ENCODE measurements at places on chromosomes 16 and 17.

DNA sequence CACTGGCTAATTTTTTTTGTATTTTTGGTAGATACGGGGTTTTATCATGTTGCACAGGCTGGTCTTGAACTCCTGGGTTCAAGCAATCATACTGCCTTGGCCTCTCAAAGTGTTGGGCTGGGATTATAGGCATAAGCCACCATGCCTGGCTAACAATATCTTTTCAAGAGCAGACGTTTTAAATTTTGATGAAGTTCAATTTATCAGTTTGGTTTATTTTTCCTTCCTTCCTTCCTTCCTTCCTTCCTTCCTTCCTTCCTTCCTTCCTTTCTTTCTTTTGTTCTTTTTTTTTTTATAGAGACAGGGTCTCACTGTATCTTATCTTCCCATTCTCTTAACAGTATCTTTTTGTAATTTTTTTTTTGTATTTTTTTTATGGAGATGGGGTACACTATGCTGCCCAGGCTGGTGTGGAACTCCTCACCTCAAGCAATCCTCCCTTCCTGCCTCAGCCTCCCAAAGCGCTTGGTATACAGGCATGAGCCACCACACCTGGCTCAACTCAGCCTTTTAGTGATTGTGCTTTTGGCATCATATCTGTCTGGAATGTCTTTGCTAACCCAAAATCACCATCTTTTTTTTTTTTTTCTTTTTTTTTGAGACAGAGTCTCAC is 13.6 kb upstream of the GIP start:
- no peak for DNase-seq

DNA sequence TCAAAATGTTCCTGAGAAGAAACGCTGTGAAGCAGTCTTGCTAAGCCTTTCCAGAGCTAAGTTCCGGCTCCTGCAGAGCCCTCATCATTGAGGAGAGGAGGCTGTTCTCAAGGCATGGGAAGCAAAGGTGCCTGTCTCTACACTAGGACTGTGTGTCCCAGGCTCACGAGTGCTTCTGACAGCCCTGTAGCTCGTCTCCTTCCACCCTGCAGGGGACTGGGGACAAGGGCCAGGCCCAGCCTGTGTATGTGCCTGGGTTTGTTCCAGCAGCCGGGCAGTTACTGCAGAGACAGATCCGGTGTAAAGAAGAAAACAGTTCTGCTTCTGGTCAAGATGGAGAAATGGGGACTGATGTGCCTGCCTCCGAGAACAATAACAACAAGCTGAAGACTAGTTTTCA is 156.0 kb downstream of the ENGASE start:
- no peak for DNase-seq

DNA sequence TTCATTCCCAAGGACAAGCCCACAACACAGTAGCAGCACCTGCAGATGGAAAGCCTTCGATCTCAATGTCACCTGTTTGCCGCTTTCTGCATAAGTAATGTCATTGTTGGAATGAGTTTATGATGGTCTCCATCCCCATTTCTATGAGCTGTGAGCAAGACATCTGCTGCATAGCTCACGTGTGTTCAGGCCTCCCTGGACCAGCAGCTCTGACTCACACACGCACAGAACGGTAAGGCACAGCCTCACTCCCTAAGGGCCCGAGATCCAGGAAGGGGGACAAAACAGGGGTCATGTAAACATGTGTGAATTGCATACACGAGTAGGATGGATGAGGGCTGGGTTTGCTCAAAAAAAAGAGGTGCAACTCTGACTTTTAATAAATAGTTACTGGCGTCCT is 223.1 kb downstream of the SOX9 start:
- DNase-seq, result no peak

DNA sequence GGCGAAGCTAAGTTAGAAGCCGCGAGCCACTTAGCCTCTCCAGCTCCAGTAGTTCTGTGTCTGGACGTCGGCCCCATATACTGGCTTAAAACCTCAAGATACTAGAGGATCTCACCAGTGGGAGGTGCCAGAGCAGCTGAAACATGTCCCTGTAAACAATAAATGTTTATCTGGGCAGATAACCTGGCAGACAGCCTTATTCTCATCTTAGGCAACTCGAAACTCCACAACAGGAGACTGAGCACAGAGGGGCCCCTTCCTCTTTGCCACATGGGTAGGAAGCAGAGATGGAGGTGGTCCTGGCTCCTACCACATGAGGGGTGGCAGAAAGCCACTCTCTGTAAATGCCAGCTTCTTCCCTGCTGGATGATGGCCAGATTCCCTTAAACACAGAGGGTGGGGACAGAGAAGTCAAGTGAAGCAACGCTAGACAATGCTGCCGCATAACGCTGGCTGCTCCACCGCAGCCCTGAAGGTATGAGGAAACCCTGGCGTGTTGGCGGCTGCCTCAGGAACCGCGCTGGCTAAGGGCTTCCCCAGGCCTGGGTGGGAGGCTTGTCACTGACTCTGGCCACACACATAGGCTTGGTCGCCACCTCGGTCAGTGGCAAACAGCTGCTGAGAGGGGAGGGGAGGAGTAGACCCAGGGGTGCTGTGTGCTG is 67.9 kb downstream of the HIC1 start:
- no peak for DNase-seq

DNA sequence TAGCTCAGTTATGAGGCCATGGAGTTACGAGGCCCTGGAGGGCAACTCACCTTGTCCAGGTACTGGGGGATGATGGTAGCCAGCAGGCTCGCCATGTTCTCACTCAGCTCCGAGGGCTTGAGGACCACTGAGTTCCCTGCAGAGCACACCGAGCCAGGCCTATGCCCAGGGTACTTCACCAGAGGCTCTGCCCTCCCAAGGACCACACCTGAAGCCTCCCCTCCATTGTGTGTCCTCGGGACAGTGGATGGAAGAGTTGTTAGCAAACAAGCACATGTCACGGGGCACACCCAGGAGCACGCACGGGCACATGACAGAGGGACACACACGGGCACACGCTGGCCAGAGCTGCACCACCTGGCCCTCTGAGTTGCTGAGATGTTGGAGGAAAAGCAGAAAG is 5.6 kb downstream of the ALDH3A1 start:
- no peak for DNase-seq

- DNase-seq, result no peak
These were observed 48.8 kb downstream of the NDEL1 start for GRCh38 chr17:8484465-8484864.

DNA sequence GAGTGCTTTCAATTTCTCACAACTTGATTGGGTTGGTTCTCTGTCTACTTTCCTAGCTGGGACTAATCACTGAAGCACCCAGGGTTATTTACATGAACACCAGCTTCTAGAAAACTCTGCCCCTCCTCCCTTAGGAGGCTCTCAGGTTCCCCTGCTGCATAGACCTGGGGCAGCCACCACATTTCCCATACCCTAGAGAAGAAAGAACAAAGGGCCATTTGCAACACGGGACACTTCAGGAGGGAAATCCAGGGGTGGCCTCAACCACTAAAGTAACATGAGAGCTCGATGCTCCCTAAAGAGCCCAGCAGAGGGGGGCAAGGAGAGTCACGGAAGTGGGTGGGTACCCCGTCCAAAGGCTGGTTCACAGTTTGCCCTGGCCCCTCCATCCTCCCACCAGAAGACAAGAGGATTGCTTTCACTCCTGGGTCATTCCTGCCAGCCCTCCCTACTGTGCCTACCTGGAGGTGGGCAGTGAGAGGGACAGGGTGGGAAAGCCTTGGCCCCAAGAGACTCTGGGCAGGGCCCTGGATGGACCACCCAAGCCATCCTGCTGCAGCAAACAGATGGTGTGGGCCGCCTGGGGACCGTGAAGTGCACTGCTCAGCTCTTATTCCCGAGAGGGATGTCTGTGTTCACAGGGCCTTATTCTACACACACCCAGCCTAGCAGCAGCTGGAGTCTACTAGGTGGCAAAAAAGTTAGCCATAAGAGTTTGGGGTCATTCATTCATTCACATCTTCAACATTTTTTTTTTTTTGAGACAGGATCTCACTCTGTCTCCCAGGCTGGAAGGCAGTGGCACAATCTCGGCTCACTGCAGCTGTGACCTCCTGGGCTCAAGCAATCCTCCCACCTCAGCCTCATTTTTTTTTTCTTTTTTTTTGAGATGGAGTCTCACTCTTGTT is 392.1 kb downstream of the SOX9 start:
- DNase-seq, result no peak

GRCh38 chr17:45346216-45347015 is 29.6 kb upstream of the MAP3K14 start:
- no peak for DNase-seq

DNA sequence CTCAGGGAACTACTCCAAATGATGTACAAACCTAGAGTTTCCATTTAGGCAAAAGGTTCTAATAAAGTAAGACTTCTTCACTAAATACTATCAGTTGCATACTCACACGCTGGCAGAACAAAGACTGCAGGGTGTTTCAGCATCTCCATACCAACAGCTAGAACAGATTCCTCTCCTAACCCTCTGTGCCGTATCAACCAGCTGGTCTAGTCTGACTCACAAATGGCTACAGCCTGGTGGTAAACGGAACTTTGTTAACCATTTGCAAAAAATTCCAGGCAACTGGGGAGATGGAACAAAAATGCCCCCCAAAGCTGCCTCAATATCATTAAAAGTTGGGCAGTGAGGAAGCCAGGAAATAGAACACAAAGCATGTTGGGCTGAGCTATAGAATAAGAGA is 217.1 kb downstream of the GRIN2A start:
- no peak for DNase-seq

DNA sequence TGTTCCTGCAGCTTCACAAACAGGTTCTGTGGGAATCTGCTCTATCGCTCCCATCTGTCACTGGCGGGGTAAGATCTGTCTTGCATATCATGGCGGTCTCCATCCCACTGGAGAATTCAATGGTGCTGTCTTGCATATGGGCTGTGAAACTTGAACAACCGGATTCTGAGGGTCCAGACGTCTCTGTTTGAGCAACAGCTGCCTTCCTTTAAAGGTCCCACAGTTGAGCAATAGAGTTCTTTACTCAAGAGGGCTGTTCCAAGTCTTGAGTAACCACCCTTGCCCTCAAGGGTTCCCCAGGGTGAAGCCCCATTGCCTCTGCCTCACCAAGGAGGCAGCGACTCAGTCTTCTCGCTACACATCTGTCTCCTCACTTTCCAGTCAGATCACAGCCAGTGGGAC is 50.8 kb downstream of the ZFHX3 start:
- no peak for DNase-seq

DNA sequence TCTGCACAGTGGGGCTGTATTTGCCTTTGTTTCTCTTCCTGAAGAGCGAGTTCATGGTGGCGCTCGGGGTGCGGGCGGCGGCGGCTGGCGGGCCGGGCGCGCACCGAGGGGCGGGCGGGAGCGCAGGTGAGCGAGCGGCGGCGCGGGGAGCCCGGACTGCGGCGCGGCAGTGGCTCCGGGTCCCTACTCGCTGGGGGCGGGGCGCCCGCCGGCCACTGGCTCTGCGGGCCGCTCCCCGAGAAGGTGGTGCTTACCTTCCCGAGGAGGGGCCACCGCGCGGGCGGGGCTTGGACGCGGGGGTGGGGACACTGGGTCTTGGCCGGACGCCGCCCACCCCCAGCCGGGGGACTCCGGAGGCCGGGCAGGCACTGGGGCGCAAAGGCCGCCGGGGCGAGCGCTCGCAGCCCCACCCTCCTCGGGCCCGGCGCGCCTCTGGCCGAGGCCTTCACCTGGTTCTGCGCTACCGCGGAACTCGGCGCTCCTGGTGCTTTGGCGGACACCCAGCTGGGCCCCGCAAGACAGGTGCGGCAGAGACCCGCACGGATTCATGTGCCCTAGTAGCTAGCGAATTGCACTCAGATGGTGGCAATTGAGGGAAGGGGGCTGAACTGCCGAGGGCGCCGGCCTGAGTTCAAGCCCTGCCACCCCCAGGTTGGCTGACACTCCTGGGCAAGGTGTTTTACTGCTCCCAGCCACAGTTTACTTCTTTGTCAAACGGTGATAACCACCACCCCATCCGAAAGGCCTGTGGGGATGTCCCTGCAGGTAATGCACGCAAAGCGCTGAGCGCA is at the start of gene PPL:
PPL (minus strand) TSS at position 158 of the 791 bp plus-strand sequence; CDS start at position 55, 103 bp downstream.
- no peak for DNase-seq

GRCh38 chr17:63516910-63517824 is 6.0 kb upstream of the KCNH6 start:
- no peak for DNase-seq

Measured in CD4-positive, alpha-beta T cell treated with Interleukin-6 at 100 ng/mL for 8 hours (primary cell).